ENCODE measurements at places on chromosomes 2 and 18.

- DNase-seq, result no peak
Measured at GRCh38 chr2:96668771-96669170, 26.2 kb downstream of the FER1L5 start.

- DNase-seq, result no peak
Measured at GRCh38 chr2:20148923-20149702, 75.8 kb downstream of the SDC1 start.

DNA sequence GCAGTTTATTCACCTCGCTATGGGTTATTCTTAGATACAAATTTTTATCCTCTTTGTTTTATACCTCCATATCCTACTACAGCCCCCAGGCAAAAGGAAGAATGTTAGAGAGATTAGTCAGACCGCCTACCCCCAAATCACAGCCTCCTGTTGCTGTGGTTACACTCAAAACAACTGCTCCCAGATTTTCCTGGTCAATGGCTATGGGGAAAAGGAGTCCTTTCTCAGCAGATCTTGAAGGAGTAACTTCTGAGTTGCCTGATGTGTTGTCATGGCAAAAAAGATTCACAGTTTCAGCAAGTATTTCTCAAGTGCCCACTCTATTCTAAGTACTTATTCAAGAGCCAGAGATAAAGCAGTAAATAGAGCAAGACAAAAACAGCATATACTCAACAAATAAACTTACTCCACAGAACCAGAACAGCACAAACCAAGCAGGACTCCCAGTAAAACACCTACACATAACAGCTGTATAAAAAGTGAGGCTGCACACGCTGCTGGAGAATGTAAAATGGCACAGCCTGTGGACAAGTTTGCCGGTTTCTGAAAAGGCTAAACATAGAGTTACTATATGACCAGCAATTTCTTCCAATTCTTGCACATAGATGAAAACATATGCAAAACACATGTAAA, 104.8 kb downstream of the NOL10 start:
- no peak for DNase-seq

GRCh38 chr2:240183875-240184590, 43.6 kb upstream of the OTOS start:
- no peak for DNase-seq

DNA sequence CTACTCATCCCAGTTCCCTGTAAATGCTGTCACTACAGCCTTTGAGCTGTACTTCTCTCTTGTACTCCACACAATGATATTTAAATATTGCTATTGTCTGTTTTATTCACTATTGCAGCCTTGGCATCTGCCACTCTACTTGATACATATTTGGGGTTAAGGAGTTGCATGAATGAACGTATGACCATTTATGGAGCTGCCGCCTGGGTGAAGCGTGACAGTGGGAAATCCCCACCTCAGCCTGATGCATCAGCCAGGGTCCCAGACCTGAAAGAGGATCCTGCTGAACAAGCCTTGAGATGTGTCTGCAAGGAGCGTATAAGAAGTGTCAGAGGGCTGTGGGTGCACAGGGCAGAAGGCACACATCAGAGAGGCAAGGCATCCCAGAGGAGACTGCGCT, 39.1 kb downstream of the MRPL35 start:
- DNase-seq, result no peak

DNA sequence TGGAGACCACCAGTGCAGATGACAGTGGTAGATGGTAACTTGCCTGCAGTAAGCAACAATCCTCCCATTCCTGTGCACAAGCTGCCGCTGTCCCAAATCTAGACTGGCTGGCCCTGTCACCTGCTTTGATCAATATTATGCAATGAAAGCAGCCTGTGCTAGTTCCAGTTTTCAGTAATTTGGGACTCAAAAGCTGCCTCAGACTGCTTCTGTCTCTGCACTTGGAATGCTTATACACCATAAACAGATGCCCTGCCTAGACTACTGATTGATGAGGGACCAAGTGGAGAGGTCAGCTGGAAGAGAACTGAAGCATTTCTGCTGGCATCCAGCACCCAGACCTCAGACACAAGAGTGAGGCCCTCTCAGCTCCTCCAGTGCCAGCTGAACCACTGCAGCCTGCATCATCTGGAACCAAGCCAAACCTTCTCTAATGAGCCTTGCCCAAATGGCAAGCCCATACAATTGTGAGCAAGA, 24.9 kb downstream of the CCBE1 start:
- no peak for DNase-seq

DNA sequence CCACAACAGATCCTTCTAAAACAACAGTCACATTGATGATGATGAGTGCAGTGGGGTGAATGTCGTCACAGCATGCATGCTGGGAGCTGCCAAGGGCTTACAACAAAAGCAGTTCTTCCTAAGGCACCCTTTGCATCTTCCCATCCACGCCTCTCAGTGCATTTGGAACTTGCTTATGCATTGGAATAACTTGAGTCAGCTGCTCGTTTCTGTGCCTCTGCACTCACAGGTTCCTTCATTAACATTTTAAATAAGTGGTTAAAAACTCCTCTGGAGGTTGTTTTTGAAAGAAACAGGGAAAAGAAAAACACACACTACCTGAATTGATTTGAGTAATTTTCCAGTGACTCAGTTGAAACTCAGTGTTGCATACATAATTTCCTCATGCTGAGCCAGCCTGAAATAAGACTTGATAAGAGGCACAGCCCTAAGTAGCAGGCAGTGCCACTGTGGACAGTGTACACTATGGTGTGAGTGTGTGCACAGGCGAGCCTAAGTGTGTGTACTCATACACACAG, 46.8 kb upstream of the TRIM43B start:
- DNase-seq, result no peak

Measured in hippocampal formation (tissue), 2 donors.